ENCODE measurements at places on chromosomes 7 and 10.

- no peak for DNase-seq
Observed at GRCh38 chr7:66859339-66859738, 61.7 kb upstream of the TMEM248 start.

DNA sequence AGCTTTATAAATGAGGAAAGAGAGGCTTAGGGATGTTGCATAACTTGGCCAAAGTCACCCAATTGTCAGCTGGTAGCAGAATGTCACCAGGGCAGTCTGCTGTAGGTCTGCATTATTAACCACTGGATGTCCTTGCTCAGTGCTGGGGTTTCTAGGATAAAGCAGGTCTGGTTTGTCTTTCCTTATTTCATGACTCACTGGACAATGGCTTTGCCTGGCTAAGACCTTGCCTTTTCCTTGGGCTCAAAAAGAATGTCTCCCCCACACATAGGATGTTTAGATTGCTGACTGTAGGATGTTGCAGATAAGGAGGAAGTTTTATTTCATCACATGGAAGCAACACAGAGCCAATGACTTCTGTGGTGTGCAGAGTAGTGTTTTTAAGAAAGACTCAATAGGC, 29.4 kb downstream of the WDFY4 start:
- DNase-seq, result no peak

- DNase-seq, result no peak
Observed at GRCh38 chr7:70975754-70976153, 156.2 kb upstream of the GALNT17 start.

DNA sequence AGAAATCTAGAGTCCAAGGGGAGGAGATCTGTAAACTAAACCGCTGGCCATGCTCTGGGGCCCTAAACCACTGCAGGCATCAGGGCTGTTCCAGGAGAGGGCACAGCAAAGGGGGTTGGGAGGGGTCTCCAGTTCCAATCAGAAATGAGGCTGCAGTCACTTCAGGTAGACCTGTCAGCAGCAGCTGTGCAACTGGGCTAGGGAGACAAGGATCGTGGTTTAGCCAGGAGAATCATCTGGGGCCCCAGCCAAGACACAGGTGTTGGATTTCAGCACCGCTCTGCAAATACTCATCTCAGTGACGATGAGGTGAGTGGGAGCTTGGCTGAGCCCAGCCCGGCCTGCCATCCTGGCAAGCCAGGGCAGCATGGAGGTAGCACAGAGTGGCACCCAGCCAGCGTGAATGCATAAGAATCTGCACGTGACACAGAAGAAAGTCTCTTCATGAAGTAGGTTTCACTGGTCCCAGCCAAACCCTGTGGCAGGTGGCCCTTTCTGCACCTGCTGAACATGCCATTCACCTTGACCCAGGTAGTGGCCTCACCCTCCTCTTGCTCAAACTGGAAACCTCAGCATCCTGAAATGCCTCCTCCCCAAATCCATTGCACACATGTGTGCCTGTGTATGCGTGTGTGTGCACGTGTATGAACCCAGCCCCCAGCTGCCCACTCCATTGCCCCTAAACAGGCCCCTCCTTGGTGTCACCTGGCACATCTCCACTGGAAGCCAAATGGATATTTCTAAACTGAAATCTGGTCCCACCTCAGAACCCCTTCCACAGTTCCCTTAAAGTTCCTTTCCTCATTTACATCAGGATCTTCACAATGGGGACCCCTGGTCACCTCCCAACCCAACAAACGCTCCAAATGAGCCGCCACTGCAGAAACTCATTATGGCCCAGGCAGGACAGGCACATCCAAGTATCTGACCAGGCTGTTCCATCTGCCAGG, 9.6 kb downstream of the GPRIN2 start:
- DNase-seq, result no peak

DNA sequence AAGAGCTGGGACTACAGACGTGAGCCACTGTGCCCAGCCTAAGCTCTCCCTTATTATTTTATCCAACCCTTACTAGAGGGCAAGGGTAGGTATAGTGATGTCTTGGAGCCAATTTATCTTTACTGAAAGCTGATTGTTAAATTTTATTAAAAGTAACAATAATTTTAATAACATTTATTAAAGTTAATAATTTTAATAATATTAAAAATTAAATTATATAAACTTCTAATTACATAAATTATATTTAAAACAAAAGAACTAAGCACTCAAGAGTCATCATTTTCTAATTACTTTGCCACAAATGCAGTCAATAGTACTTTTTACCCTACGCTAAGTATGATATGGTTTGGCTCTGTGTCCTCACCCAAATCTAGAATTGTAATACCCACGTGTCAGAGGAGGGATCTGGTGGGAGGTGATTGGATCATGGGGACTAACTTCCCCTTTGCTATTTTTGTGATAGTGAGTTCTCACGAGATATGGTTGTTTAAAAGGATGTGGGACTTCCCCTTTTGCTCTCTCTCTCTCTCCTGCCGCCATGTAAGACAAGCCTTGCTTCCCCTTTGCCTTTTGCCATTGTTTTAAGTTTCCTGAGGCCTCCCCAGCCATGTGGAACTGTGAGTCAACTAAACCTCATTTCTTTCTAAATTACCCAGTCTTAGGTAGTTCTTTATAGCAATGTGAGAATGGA, 58.4 kb upstream of the ETV1 start:
- no peak for DNase-seq

- DNase-seq, result no peak
Observed at GRCh38 chr10:15829495-15829894, 30.8 kb downstream of the MINDY3 start.

DNA sequence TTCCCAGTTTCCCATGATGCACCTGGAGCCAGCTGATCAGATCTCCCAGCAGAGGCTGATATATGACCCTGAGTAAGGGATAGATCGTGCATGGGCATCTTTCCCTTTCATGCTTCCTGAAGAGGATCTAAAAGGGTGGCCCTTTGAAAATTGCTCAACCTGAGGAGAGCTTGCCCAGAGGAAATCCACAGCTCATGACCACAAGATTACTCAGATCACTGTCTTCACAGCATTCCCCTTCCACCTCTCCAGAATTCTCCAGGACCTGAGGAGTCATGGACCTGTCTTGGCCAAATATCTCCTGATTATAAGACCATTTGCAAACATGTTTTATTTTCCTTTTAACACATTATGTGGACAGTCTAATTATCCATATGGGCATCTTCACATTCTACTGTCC, 328.1 kb downstream of the LHFPL3 start:
- DNase-seq, result no peak

DNA sequence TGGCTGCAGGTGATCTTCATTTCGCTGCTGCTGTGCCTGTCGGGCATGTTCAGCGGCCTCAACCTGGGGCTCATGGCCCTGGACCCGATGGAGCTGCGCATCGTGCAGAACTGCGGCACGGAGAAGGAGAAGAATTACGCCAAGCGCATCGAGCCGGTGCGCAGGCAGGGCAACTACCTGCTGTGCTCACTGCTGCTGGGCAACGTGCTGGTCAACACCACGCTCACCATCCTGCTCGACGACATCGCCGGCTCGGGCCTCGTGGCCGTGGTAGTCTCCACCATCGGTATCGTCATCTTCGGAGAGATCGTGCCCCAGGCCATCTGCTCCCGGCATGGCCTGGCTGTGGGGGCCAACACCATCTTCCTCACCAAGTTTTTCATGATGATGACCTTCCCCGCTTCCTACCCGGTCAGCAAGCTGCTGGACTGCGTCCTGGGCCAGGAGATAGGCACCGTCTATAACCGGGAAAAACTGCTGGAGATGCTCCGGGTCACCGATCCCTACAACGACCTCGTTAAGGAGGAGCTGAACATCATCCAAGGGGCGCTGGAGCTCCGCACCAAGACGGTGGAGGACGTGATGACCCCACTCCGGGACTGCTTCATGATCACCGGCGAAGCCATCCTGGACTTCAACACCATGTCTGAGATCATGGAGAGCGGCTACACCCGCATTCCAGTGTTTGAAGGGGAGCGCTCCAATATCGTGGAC, 1.3 kb downstream of the CNNM2 start:
- peak; percentile 32 for DNase-seq

GRCh38 chr7:30028749-30029635, 780 bp downstream of the PLEKHA8 start:
- DNase-seq, result peak; percentile 59

- peak; percentile 88 for DNase-seq
Observed at GRCh38 chr7:131007439-131008330, 273.7 kb upstream of the KLF14 start.

DNA sequence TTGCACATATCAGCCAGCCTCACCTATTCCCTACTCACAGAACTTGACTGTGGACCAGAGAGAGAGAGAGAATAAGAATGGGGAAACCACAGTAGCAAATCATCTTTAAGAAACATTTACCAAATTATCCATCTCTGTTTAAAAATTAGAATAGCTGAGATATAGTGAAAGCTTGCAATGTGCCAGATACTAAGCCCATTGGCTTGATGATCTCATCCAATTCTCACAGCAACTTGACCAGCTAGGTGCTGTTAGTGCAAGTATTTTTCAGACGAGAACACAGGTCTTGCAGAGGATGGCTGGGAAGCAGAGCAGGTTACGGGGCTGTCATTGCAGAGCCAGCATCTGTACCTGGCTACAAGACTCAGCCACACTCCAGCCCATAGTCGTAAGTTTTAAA, 50.9 kb downstream of the KLF6 start:
- no peak for DNase-seq

GRCh38 chr7:69681181-69681580, 82.9 kb downstream of the AUTS2 start:
- DNase-seq, result no peak

- DNase-seq, result peak; percentile 80
Observed at GRCh38 chr7:137454246-137454724, 110.8 kb upstream of the PTN start.

GRCh38 chr10:71603150-71603549, 116.4 kb downstream of the C10orf105 start:
- no peak for DNase-seq

DNA sequence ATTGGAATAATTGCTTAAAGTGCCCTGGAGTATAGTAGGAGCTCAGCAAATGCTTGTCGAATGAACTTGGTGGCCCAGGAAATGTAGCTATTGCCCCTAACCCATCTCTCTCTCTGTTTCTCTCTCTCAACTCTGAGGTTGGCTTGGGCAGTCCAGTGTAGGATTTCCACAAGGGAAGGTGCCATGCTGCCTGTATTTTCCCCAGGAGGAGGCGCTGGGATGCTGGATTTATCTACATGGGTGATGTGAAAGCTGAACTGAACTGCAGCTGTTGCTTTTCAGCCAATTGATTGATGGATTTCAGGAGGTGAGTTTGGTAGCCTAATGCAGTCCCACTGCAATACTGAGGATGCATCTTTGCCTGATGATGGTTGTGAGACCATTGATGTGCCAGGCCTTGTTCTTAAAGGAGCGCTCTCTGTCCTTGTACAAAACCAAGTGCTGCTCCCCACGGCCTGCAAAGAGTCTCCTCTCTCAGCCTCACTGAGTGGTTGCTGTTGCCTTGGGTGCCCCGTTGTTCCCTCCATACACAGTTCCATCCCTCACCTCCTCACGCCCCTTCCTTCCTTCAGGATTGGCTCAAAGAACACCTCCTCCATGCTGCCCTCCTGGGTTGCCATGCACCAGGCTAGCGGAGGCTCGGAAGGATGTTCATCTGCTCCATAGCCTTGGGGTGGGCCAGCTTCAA, 200.6 kb downstream of the GLRX3 start:
- no peak for DNase-seq

- no peak for DNase-seq
Observed at GRCh38 chr7:128275681-128276080, 34.6 kb downstream of the LEP start.

DNA sequence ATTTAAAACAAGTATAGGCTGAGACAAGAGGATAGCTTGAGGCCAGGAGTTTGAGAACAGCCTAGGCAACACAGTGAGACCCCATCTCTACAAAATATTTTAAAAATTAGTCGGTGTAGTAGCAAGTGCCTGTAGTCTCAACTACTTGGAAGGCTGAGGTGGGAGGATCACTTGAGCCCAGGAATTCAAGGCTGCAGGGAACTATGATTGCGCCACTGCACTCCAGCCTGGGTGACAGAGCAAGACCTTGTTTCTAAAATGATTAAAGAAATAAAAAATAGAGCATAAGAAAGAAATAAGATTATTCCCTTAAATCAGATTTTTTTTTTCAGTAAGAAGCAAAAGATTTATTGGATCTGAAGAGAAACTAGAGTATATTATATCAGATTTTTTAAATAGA, 11.7 kb downstream of the LRRC20 start:
- no peak for DNase-seq

- DNase-seq, result no peak
Observed at GRCh38 chr10:15849316-15849715, 11.0 kb downstream of the MINDY3 start.

DNA sequence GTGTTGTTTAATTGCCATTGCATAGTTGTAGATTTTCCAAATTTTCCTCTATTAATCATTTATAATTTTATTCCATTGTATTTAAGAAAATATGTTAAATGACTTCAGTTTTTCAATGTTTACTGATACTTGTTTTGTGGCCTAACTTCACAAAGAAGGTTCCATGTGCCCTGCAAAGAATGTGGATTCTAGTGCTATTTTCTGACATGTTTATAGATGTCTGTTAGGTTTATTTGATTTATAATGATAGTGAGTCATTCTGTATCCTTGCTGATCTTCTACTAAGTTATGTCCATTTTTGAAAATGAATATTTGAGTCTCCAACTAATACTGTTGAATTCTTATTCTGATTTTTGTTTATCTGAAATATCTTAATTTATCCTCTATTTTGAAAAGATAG, 369.0 kb downstream of the MAGI2 start:
- DNase-seq, result peak; percentile 18

- DNase-seq, result no peak
Observed at GRCh38 chr7:132355048-132355447, 221.2 kb downstream of the PLXNA4 start.

- DNase-seq, result no peak
Observed at GRCh38 chr10:48744587-48744986, 59.9 kb downstream of the WDFY4 start.

DNA sequence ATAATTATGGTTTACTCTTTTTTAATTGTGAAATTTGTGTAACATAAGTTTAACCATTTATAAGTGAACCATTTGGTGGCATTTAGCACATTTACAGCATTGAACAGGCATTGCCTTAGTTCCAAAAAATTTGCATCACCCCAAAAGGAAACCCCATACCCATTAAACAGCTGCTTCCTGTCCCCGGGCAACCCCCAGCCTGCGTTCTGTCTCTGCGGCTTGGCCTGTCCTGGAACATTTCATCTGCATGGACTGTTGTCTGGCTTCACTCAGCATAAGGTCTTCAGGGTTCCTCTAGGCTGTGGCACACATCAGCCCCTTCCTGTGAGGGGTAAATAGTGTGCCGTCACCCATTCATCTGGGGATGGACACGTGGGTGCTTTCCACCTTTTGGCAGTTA, 6.9 kb downstream of the RET start:
- no peak for DNase-seq
